ENCODE measurements at places on chromosomes 2 and 18. TPM values are rescaled to one million over a fixed set of nuclear protein-coding genes. Genes with fewer than 3 reads are reported as not detected.

The GREB1 gene
- total RNA-seq = 2.9 TPM

The POTEI gene
- not detected for total RNA-seq

The AP1S3 gene
- total RNA-seq = 0.19 TPM

The SUPT7L gene
- 25.4 TPM for total RNA-seq

The HRH4 gene
- 0.08 TPM for total RNA-seq

The ZNF385B gene
- total RNA-seq = 6.7 TPM

The PUM2 gene
- total RNA-seq = 75.6 TPM

The POTEJ gene
- not detected for total RNA-seq

The LAMA3 gene
- total RNA-seq = 3.0 TPM

The CAMKMT gene
- 5.6 TPM for total RNA-seq

The FBXO36 gene
- 1.2 TPM for total RNA-seq

The SERPINB3 gene
- total RNA-seq = not detected

The C2orf92 gene
- total RNA-seq = 4.6 TPM

The CHRNG gene
- total RNA-seq = not detected

The SFTPB gene
- total RNA-seq = not detected

The C1D gene
- total RNA-seq = 17.9 TPM

The GAL3ST2 gene
- total RNA-seq = not detected

The IMPA2 gene
- 19.9 TPM for total RNA-seq

- no peak for DNase-seq
These were observed 46.6 kb downstream of the TAF1B start for GRCh38 chr2:9889812-9890261.

DNA sequence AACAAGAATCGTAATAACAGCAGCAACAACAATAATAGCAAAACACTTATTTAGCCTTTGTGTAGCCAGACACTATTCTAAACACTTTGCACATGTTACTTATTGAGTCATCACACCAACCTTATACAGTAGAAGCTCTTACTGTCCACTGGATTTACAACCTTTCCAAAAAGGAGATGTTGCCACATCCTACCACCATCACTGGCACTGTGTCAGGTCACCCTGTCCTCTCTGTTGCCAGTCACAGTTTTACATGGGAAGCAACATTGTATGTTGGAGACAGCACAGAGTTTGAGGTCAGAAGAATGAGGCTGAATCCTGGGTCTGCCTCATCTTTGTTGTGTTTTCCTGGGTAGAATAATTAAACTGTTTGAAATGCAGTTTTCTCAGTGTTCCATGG, 201.4 kb upstream of the EPAS1 start:
- no peak for DNase-seq

DNA sequence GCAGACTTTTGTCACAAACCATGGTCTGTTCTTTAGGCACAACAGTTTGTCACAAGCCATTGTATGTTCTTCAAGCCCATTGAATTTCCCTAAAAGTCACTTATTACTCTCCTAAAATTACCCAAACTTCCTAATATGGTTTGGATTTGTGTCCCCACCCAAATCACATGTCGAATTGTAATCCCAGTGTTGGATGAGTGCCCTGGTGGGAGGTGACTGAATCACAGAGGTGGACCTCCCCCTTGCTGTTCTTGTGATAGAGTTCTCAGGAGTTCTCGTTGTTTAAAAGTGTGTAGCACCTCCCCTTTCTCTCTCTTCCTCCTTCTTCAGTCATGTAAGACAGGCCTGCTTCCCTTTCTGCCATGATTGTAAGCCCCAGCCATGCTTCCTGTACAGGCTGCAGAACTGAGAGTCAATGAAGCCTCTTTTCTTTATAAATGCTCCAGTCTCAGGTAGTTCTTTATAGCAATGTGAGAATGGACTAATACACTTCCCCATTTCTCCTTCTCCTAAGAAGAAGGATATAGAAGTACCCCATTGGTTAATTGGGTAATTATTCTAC, 11.2 kb upstream of the GYPC start:
- DNase-seq = no peak

GRCh38 chr18:23689031-23689615, at the start of gene LAMA3:
LAMA3 (plus strand) TSS chr18:23689453; CDS start chr18:23689684, 231 bp downstream.
- peak; percentile 76 for DNase-seq

DNA sequence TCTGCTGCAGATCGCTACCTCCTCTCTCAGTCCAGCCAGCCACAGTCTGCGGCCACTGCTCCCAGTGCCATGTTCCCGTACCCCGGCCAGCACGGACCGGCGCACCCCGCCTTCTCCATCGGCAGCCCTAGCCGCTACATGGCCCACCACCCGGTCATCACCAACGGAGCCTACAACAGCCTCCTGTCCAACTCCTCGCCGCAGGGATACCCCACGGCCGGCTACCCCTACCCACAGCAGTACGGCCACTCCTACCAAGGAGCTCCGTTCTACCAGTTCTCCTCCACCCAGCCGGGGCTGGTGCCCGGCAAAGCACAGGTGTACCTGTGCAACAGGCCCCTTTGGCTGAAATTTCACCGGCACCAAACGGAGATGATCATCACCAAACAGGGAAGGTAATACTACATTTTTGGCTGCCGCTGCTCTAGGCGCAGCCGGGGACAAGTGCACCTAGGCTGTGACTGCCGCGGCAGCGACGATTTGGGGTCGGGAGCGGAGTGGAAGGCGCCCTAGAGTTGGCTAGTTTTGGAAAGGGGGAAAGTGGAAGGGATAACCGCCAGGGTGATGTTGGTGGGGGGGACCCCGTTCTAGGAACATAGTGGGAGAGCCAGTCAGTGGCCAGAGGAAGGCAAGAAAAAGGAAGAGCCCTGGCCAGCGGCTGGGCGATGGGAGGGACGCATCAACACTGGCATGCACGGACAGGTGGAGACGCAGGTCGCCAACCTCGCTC, 776 bp downstream of the TBR1 start:
- no peak for DNase-seq

DNA sequence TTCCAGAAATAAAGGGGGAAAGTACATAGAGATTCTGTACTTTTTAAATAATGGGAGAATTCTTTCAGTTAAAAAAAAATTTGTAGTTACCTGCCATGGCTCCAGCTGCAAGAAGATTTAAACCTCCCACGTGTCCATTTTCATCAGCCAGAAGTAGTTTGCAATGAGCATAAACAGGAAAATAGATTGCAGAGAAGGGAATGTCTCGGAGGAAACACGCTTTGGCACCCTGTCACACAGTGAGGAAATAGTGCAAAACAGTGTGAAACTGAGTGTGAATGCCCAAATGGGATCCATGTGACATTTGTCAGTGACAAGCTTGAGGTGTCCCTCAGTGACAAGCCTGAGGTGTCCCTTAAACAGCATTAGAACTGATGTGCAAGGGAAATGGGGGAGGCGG, 102.7 kb downstream of the SLC25A12 start:
- DNase-seq = no peak

GRCh38 chr2:45121236-45121927, 112.1 kb upstream of the SIX2 start:
- no peak for DNase-seq

DNA sequence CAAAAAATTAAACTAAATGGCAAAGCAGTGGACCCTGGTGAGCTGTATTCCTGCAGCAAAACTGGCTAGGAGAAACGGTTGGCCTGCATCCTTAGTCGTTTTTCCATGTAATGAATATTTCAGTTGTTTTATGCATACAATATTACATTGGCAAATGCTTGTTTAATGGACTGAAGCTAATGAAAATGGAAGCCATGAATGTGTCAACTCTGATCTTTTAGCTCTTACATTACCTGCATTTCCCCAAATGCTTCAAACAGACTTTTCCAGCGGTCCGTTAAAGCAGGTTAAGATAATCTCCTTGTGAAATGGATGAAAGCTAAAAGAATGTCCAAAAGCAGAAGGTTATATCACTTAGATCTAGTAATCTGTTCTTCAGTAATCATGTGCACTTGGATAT, 686.3 kb upstream of the SETBP1 start:
- no peak for DNase-seq

GRCh38 chr2:112713926-112714325, 6.9 kb upstream of the NT5DC4 start:
- DNase-seq = no peak

- DNase-seq = no peak
These were observed 98.6 kb downstream of the NOL4 start for GRCh38 chr18:34126121-34126520.

- no peak for DNase-seq
These were observed 39.4 kb upstream of the RND3 start for GRCh38 chr2:150526827-150527226.

- no peak for DNase-seq
These were observed 54.3 kb upstream of the RGPD4 start for GRCh38 chr2:107772353-107772752.

DNA sequence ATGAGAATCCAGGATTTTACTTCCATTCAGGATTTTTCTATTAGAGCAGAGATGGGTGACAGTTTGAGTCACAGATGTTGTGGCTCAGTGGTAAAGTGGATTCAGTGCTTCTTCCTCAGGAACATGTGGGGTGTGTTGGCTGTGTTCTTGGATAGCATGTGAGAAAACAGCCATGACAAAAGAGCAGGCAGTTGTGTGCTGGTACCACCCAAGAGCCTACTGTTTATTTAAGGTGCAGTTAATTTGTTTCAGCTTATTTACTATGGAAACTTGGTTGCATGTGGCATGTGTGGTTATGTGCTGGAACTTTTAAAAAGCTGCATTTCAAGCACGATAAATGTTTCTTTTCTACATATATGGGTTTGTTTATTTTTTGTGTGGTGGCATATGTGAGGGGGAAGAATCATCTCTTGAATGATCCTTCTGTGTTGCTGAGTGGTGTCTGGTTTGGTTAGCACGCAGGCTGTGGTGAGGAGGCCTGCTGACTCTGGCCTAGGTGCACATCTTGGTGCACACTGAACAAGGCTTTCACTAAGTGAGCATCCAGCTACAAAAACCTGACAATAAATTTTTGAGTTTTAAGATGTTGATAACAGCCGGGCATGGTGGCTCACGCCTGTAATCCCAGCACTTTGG, 67.3 kb downstream of the SPTBN1 start:
- DNase-seq = no peak

DNA sequence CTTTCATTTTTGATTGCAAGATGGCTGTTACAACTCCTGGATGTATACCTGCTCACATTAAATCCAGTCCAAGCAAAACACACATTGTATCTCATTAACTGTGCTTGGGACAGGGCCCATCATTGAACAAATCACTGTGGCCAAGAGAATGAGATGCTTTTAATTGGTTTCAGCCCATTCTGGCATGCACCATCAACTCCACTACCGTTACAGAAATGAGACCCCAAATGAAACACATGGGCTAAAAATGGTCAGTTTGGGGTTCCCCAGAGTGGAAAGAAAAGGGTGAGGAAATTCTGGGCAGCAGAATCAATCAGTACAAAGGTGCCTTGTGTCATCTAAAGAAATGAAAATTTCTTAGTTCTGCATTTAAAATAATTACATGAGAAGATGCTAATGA, 52.7 kb downstream of the FAM171B start:
- no peak for DNase-seq

GRCh38 chr2:96522304-96523203, 14.0 kb upstream of the ARID5A start:
- DNase-seq = no peak

- DNase-seq = no peak
These were observed 20.3 kb downstream of the ATG4B start for GRCh38 chr2:241657786-241658254.

GRCh38 chr18:4144201-4144600, 310.9 kb downstream of the DLGAP1 start:
- no peak for DNase-seq

- DNase-seq = no peak
These were observed 58.2 kb downstream of the COPS8 start for GRCh38 chr2:237143676-237144440.

GRCh38 chr2:41723526-41723925, 324.3 kb upstream of the PKDCC start:
- DNase-seq = no peak

GRCh38 chr2:231542136-231542535, 11.9 kb upstream of the NMUR1 start:
- DNase-seq = no peak

GRCh38 chr2:139083121-139083520, 302.9 kb upstream of the NXPH2 start:
- DNase-seq = no peak

DNA sequence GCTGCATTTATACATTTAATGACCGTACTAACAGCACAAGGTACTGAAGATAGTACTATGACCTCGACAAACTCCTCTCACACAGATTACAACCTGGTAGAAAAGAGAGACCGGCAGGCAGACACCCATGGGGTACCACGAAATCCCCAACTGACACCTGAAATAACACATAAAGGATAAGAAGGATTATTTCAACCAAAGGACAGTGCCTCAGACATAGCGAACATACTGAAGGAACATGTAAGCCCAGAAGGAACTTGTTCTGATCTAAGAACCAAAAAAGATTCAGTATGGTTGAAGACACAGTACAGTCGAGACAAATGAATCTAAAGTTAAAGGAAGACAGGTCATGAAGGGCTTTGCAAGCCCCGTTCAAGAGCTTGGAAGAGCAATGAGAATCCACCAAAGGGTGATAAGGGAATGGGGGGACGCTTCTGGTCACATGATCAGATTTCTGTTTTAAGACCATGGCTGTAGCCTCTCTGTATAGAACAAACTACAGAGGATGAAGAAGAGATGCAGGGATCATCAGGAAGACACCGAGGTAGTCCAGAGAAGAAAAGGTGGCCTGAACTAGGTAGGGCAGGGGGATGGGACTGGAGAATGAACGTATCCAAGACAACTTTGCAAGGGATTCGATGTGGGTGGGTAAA, 902 bp downstream of the MCFD2 start:
- DNase-seq = no peak

- DNase-seq = no peak
These were observed 50.0 kb downstream of the GPD2 start for GRCh38 chr2:156486147-156486546.

DNA sequence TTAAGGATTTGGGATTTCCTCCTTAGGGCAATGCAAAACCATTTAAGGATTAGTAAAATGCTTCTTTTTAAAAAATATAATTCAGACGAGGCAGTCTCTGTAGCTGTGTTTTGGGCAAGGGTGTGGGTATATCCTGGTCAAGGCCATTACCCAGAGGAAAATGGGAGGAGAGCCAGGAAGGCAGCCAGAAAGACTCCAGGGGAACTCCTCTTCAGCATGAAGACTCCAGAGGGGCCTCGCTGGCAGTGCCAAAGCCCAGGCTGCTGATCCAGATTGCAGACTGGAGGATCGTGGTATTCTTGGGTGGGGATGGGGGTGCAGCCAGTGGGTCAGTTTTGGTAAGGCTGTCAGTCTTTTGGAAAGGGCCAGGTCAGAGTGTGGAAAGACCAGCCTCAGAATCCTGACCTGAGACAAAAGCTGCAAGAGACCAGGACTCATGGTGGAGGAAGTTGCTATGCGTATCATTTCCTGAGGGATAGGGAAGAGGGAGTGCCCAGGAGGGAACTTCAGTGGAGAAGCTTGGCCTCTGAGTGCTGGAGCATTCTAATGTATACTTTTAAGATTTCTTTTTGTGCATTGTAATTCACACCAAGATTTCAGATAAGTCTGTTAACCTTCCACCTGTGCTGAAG, 20.9 kb upstream of the RAB11FIP5 start:
- DNase-seq = no peak

- DNase-seq = no peak
These were observed 141.0 kb downstream of the ARL4C start for GRCh38 chr2:234355808-234356365.

DNA sequence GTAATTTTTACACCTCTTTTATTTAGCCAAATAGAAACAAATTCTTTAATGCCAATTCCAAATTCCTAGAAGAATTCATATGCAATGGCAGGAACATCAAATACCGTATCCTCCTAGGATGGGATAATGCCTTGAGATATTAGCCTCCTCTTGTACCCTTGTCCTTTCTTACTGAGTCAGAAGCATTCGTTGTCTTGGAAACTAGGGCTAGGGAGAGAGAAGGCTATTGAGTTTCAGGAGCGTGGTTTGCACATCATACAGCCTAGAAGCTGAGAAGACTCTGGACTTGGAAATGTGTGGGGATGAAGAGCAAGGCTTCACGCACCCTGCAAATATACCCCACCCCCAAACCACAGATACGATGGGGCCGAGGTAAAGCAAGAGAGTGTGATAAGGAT, 300.7 kb downstream of the SP3 start:
- DNase-seq = no peak

Measured in cardiac septum (tissue), 1 donor.